ENCODE measurements at places on chromosomes 12 and 14. TPM values are rescaled to one million over a fixed set of nuclear protein-coding genes. Genes with fewer than 3 reads are reported as not detected.

GRCh38 chr12:121288986-121289385 lies 7.5 kb downstream of the CAMKK2 start:
- no peak for DNase-seq

The CFAP73 gene
- not detected for total RNA-seq

The NKX2-1 gene
- total RNA-seq, result not detected

The LRRC10 gene
- not detected for total RNA-seq

The SIX4 gene
- 4.2 TPM for total RNA-seq
